ENCODE measurements at places on chromosomes 4 and X. TPM values are rescaled to one million over a fixed set of nuclear protein-coding genes. Genes with fewer than 3 reads are reported as not detected.

Gene AGTR2
- total RNA-seq: not detected

Gene DCHS2
- total RNA-seq: 0.07 TPM

Gene PNCK
- 1.2 TPM for total RNA-seq

Gene STATH
- total RNA-seq: not detected

Gene USP17L29
- total RNA-seq: not detected

Gene CSAG1
- total RNA-seq: not detected

Gene TREX2
- 0.33 TPM for total RNA-seq

Gene SYTL4
- total RNA-seq: 3.5 TPM

Gene PLAC8
- 4.7 TPM for total RNA-seq

Gene UBA6
- total RNA-seq: 43.9 TPM

Gene BRS3
- total RNA-seq: not detected

Gene CENPI
- total RNA-seq: 16.1 TPM

Gene SLIT2
- total RNA-seq: 0.63 TPM

Gene CDKL2
- total RNA-seq: 0.60 TPM

Gene NDP
- total RNA-seq: not detected

Gene SGMS2
- 86.9 TPM for total RNA-seq

Gene BEX1
- 1.9 TPM for total RNA-seq

Gene FGD1
- total RNA-seq: 10.0 TPM

Gene LIMCH1
- total RNA-seq: 2.4 TPM

Gene NSUN7
- 1.5 TPM for total RNA-seq

Gene NOX1
- not detected for total RNA-seq

Gene ATP1B4
- not detected for total RNA-seq

Gene POU3F4
- not detected for total RNA-seq

Gene SRPX2
- 30.5 TPM for total RNA-seq

Gene RTL9
- 0.09 TPM for total RNA-seq

Gene DIPK2B
- not detected for total RNA-seq

Gene KIF4A
- total RNA-seq: 9.3 TPM
